ENCODE measurements at places on chromosomes 6 and 20. TPM values are rescaled to one million over a fixed set of nuclear protein-coding genes. Genes with fewer than 3 reads are reported as not detected.

PROKR2 gene
- not detected for total RNA-seq

PPP1R14C gene
- total RNA-seq = not detected

- DNase-seq = no peak
- H3K36me3 ChIP-seq = no peaks in the 10 kb centered on the region
- H3K27me3 ChIP-seq = no peaks in the 10 kb centered on the region
- H3K4me3 ChIP-seq = no peak overlapping the region
Observed at GRCh38 chr20:1381753-1382591, 10.9 kb downstream of the FKBP1A start.

GRCh38 chr20:63176034-63176426 is 39.9 kb downstream of the YTHDF1 start:
- no peak overlapping the region for H3K27ac ChIP-seq
- peaks cover 70% of the 10 kb centered on the region for H3K27me3 ChIP-seq
- H3K36me3 ChIP-seq = no peaks in the 10 kb centered on the region
- H3K4me3 ChIP-seq = no peak overlapping the region
- peaks cover 24% of the 10 kb centered on the region for H3K4me1 ChIP-seq

GRCh38 chr6:118724211-118724610 is 72.8 kb upstream of the CEP85L start:
- no peaks in the 10 kb centered on the region for H3K36me3 ChIP-seq
- peak; percentile 40 for DNase-seq
- H3K4me1 ChIP-seq = no peaks in the 10 kb centered on the region
- H3K27ac ChIP-seq = no peak overlapping the region
- H3K4me3 ChIP-seq = no peak overlapping the region
